ENCODE measurements at places on chromosomes 12 and 14.

DNA sequence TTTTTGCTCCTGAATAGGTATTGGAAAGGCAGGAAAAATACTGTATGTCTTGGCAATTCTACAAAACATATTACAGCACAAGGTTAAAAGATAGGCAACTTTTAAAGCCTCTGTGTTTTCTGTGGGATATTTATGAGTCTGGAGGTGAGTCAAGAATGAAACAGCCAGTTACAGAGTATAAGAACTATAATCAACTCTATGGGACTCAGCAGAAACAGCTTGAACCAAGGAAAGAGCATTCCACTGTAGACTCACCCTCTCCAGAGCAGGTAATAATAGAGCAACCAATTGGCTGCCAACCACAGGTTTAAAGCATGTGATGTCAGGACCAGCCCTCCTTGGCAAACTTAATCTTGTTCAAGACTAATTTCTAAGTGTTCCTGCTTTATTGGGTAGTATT, 100.5 kb upstream of the MDM1 start:
- DNase-seq, result no peak

- no peak for DNase-seq
Measured at GRCh38 chr12:76311796-76312195, 36.4 kb downstream of the BBS10 start.

GRCh38 chr12:104281636-104282035, 21.9 kb upstream of the EID3 start:
- DNase-seq, result no peak

GRCh38 chr12:58007875-58008274, 66.5 kb downstream of the ATP23 start:
- no peak for DNase-seq

DNA sequence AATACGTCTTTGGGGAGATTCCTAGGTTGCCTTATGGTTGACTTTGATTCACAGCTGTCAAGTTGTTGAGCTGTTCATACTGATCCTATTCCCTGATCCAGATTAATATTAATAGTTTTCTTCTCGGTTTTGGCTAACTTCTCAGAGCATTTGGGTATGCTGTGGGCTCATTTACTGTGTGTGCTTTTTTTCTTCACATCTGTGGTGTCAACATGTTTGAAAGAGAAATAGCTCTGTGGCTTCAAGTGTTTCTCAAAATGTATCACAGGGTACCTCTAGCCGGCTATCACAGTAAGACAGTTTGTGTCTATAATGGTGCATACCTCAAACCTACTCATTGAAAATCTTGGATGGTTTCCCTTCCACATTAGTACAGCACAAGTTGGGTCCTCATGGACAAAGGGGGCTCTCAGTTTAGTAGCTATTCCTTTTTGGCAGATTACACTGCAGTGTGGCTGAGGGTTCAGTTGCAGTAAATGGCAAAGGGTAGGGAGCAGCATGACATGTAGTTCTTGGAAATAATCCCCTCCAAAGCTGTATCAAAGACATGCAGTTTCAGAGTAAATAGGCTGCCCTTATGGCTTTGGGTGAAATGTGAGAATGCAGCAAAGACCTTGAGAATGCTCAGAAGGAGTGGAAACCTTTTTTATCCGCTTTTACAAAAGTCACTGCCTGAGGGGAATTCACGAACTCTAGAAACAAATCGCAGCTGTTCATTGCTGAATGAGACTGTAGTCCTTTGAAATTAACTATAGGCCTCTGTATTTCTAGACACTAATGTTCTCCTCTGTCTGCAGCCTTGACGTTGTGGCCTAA, 102.4 kb upstream of the ATF1 start:
- DNase-seq, result no peak

DNA sequence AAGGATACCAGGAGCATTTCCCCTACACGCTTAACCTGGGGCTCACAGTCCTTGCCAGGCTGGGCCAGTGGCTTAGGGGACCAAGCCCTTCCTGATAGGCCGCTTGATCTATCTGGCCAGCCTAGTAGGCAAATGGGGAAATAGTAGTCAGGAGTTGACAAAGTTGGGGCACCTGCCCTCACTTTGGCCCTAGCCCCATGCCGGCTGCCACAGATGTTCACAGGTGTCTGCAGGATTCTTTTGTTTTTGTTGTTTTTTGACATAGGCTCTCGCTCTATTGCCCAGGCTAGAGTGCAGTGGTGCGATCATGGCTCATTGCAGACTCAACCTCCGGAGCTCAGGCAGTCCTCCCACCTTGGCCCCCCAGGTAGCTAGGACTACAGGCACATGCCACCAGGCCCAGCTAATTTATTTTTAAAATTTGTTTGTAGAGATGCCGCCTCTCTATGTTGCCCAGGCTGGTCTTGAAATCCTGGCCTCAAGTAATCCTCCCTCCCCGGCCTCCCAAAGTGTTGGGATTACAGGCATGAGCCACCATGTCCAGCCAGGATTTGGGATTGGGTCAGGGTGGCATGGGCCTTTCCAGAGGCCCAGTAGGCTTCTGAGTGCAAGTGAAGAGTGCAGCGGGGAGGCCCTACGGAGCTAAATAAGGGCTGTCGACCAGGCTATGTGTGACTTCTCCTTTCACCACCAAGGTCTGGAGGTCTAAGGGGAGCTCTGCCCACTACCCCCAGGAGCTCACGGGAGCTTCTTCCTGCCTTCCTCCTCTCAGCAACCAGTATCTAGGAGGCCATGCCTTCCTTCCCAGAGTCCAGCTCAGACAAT, 15.5 kb upstream of the HDAC7 start:
- DNase-seq, result no peak

DNA sequence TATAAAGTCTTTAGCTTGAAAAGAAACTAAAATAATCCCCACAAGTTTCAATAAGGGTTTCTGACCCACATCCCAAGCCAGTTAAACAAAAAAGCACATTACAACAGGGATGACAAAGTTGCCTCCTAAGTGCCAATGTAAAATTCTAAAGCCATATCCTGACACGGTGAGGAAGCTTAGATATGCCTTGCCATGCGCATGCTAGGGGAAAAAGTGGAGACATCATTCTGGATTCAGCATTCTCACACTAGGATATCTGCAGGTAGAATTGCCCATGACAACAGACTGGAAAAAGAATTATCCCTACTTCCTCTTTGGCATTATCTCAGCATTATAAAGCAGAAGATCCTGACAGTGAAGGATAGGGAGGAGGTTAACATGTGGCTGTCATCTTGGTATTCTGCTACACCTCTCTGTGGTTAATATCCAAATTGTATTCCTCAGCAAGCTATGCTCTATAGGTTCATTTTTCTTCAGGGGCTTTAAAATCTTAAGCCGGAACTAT, 4.9 kb downstream of the DUSP6 start:
- no peak for DNase-seq

DNA sequence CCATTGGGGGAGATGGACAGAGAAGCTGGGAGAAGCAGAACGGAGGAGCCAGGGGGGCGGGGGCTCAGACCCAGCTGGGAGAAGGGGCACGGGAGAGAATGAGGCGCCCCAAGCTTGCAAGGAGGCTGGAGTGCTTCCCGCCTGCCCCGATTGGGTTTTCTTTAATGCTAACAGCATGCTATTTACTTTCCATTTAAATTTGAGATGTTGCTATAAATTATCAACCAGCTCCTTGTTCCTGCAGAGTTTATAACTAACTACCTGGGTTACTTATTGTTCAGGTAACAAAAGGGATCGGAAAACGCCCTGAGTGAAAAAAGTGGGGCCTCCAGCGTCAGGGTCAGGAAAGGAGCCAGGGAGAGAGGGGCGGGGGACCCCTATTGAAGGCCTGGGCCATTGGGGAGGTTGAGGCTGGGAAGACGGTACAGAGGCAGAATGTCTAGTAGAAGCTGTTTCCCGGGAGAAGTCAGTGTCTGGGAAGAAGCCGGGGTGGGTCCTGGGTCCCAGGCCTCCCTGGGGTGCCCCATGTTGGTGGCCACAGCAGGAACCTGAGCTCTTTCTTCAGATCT, 2.5 kb downstream of the HNF1A start:
- DNase-seq, result no peak

GRCh38 chr12:63899396-63899795, 54.9 kb downstream of the SRGAP1 start:
- no peak for DNase-seq

- no peak for DNase-seq
Measured at GRCh38 chr12:22729431-22729956, 104.5 kb downstream of the ETNK1 start.

DNA sequence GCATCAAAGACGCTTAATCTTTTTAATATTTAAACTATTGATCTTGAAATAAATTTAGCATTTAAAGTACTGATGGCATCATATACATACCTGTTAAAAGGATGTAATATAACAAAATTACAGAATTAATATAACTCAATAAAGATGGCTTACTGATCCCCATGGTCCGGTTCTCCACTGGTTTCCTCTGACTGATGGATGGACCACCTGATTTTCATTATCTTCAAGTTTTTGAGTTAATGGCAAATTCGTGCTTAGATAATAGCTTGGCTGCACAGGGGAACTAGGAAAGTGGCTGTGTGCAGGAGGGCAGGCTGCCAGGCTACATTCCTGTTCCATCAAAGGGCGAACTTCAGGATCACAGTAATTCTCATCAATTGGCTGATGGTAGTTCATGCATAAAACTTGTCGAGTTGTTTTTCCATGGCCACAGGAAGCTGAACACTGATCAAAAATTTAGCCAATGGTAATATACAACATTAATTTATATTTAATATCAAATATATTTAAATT, 123.9 kb downstream of the ADAMTS20 start:
- DNase-seq, result no peak

- DNase-seq, result no peak
Measured at GRCh38 chr12:33427071-33427470, 12.5 kb downstream of the SYT10 start.

- no peak for DNase-seq
Measured at GRCh38 chr12:92614502-92614901, 88.3 kb upstream of the PLEKHG7 start.

Measured in stimulated activated CD8-positive, alpha-beta memory T cell treated with anti-CD3 and anti-CD28 coated beads, Interleukin-15, amount 100 ng/mL, for 48 hours (primary cell).